ENCODE measurements at places on chromosomes 3 and 15. TPM values are rescaled to one million over a fixed set of nuclear protein-coding genes. Genes with fewer than 3 reads are reported as not detected.

SPINK8 gene
- total RNA-seq: not detected

IQCB1 gene
- total RNA-seq: 21.4 TPM

NPRL2 gene
- 23.9 TPM for total RNA-seq

RTP3 gene
- not detected for total RNA-seq

DNA sequence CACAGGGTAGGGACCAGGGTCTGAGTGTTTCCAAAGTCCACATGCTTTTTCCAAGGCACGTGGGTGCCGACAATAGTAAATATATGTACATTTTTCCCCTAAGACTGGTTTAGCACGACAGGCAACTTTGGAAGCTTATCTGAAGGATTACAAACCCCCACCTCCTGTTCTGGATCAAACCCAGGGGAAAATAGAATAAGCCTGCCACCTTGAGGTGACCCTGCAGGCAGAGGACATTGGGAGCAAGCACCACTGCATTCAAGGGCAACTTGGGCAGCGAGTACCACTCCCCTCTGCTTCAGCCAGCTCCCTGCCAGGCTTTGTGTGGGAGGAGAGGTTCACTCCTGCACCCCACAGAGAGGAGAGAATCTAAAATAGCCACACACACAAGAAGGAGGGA lies 44.8 kb downstream of the KBTBD12 start:
- peak; percentile 43 for DNase-seq

DNA sequence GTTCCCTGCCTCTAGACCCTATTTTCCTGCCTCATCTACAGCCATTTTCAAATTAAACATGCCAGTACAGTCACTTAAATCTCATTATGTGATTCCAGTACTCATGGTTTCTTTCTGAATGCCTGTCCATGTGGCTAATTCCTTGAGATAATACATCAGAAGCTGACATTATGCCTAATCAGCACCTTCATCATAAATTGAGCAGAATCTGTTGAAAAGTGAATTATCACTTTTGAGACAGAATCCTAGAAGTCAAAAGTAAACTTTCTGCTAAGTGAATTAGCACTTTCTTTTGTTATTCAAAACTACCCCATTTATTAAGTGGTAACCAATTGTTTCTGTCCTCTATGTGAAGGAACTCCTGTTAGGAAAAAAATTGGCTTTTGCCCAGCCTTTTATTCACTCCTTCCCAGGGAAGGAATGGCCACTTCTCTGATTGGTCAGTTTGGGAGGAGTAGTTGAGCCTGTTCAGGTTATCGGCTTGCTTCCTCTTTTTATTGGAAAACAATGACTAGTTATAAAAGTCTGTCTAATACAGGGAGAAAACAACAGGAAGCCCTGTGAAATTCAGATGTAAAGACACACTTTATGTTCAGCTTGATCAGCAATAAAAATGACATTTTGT lies 40.5 kb downstream of the OSTN start:
- no peak for DNase-seq

- no peak for DNase-seq
Observed at GRCh38 chr3:46893763-46894162, 16.2 kb downstream of the PTH1R start.

DNA sequence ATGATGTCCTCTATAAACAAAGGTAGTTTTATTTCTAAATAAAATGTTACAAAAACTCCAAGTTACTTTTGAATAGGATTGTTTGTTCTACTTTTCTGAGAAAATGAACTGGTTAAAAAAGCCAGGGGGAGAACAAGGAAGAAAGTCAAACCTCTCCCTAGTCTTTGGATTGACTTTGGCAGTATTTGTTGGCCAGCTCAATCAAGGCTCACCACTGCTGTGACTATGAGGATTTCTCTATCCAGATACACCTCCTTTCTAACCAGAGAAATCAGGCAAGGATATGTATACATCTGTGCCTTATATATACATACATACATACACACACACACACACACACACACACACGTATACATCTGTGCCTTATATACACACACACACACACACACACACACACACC lies 107.8 kb downstream of the FEZF2 start:
- no peak for DNase-seq

- peak; percentile 14 for DNase-seq
Observed at GRCh38 chr3:168220556-168220955, 124.8 kb upstream of the GOLIM4 start.

DNA sequence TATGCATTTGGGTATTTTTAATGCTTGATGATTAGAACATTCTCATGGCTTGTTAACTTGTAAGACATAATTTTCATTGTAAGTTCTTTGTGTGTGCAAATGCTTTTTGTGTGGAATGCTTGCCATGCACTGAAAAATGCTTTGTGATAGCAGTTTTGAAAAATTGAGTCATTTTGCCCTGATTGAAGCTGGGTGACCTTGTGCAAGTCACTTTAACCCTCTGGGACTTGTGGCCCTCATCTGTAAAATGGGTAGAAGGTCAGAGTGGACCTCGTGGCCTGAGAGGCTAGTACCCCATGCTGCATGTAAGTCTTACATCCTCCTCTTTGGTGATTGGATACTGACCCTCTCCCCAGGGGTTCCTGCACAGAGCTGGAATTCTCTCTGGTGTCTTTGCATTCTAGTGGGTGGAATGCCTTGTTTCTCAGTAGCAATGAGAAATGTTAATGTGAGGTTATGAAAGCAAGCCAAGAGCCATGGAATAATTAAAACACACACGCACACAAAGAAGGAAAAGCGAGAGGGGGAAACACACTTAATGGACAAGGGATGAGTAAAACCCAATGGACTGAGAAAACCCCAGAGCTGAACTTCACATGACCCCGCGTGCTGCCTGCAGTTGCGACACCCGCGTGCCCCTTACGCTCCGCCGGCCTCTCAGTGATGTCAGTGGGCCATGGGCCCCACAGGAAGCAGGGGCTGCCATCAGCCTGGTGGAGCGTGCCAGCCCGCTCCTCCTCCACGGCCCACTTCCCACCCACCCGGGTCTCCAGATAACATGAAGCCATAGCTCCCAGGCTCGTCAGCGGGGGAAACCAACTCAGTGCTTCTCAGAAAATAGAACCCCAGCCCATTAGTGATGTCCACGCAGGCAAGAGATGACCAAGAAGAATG lies 44.0 kb downstream of the SMAD3 start:
- DNase-seq: peak; percentile 94

GRCh38 chr15:38683382-38684242 lies 119.0 kb upstream of the RASGRP1 start:
- peak; percentile 35 for DNase-seq

DNA sequence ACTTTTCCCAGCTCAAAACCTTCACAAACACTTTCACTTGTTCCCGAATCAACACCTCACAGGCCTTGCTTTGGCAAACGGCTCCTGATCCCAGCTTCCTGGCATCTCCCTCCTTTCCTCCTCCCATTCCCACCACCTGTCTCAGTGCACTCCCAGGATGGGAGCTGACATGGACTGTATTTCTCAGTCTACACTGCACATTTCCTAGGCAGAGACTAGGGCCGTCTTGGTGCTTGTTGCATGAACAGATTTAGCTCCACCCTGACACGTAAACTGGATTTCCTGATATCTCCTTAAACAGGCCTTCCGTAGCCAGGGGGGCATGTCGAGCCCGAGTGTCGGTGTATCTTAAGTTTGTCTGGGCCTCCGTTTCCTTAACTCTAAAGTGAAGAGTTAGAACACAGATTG lies 790 bp upstream of the WHAMM start:
- DNase-seq: no peak
